Endothelial cell of umbilical vein (primary cell): ENCODE measurements at places on chromosomes 13 and 19. TPM values are rescaled to one million over a fixed set of nuclear protein-coding genes. Genes with fewer than 3 reads are reported as not detected.

Gene CEACAM3
- not detected in 2 replicates for total RNA-seq

Gene ZNF134
- 11.1 and 12.3 TPM in 2 replicates for total RNA-seq

Gene ATP4B
- total RNA-seq: not detected in 2 replicates

Gene TMPRSS9
- not detected in 2 replicates for total RNA-seq

Gene PCDH17
- total RNA-seq: 4.2 and 5.0 TPM in 2 replicates

Gene NLRP12
- total RNA-seq: 0.58 and 0.73 TPM in 2 replicates

Gene PRSS57
- not detected in 2 replicates for total RNA-seq

Gene STOML3
- total RNA-seq: not detected in 2 replicates

Gene ERICH4
- not detected in 2 replicates for total RNA-seq

Gene ZNF837
- 1.4 and 1.7 TPM in 2 replicates for total RNA-seq

Gene ADGRE3
- not detected in 2 replicates for total RNA-seq

Gene TGFB1
- 250 and 294 TPM in 2 replicates for total RNA-seq

Gene CILP2
- total RNA-seq: not detected in 2 replicates

Gene LATS2
- 65.7 and 67.6 TPM in 2 replicates for total RNA-seq

Gene ADGRE1
- total RNA-seq: not detected in 2 replicates

Gene ZNF560
- not detected in 2 replicates for total RNA-seq

Gene RABAC1
- total RNA-seq: 178 and 181 TPM in 2 replicates

Gene ZNF615
- 4.5 and 5.1 TPM in 2 replicates for total RNA-seq

Gene CEACAM4
- total RNA-seq: not detected in 2 replicates

Gene JUND
- 130 and 137 TPM in 2 replicates for total RNA-seq

Gene METTL21C
- not detected in 2 replicates for total RNA-seq

Gene ADPRHL1
- total RNA-seq: 0.35 and 0.97 TPM in 2 replicates

Gene KRTDAP
- not detected in 2 replicates for total RNA-seq

Gene ZNF497
- total RNA-seq: 0.42 and 1.3 TPM in 2 replicates

Gene OCEL1
- 12.5 and 13.0 TPM in 2 replicates for total RNA-seq

Gene NANOS2
- total RNA-seq: not detected in 2 replicates

Gene MCEMP1
- not detected in 2 replicates for total RNA-seq

Gene OR1M1
- not detected in 2 replicates for total RNA-seq

Gene NALCN
- 4.4 and 6.8 TPM in 2 replicates for total RNA-seq

Gene CADM4
- total RNA-seq: 6.7 and 7.5 TPM in 2 replicates

Gene CGB5
- not detected in 2 replicates for total RNA-seq

Gene ZNF345
- total RNA-seq: 3.4 and 3.8 TPM in 2 replicates

Gene B3GNT3
- total RNA-seq: not detected in 2 replicates

Gene LTBP4
- total RNA-seq: 38.0 and 67.4 TPM in 2 replicates

Gene NAA16
- total RNA-seq: 24.1 and 26.1 TPM in 2 replicates

Gene TYROBP
- not detected in 2 replicates for total RNA-seq

Gene SRRM5
- total RNA-seq: 0.27 and 0.32 TPM in 2 replicates

Gene OR7D2
- not detected in 2 replicates for total RNA-seq

Gene THSD1
- total RNA-seq: 25.2 and 25.4 TPM in 2 replicates

Gene PPP2R1A
- 253 and 257 TPM in 2 replicates for total RNA-seq

Gene RNF113B
- total RNA-seq: not detected in 2 replicates

Gene FIZ1
- total RNA-seq: 14.7 and 15.6 TPM in 2 replicates

Gene ZIC2
- not detected in 2 replicates for total RNA-seq

Gene NTN5
- 0.35 TPM in 1 of 2 replicates, not detected in the other for total RNA-seq

Gene SIGLEC7
- not detected in 2 replicates for total RNA-seq

Gene FGF21
- total RNA-seq: not detected in 2 replicates
